ENCODE measurements at places on chromosomes 7 and 10.

- peak; percentile 19 for DNase-seq
Observed at GRCh38 chr7:65269150-65269856, 104.4 kb upstream of the ZNF92 start.

- peak; percentile 84 for DNase-seq
Observed at GRCh38 chr10:73874267-73875138, at the start of gene CAMK2G. CAMK2G (minus strand) TSS chr10:73874555; CDS start chr10:73874461, 94 bp downstream.

GRCh38 chr7:117552660-117553059, 72.8 kb downstream of the CFTR start:
- no peak for DNase-seq

DNA sequence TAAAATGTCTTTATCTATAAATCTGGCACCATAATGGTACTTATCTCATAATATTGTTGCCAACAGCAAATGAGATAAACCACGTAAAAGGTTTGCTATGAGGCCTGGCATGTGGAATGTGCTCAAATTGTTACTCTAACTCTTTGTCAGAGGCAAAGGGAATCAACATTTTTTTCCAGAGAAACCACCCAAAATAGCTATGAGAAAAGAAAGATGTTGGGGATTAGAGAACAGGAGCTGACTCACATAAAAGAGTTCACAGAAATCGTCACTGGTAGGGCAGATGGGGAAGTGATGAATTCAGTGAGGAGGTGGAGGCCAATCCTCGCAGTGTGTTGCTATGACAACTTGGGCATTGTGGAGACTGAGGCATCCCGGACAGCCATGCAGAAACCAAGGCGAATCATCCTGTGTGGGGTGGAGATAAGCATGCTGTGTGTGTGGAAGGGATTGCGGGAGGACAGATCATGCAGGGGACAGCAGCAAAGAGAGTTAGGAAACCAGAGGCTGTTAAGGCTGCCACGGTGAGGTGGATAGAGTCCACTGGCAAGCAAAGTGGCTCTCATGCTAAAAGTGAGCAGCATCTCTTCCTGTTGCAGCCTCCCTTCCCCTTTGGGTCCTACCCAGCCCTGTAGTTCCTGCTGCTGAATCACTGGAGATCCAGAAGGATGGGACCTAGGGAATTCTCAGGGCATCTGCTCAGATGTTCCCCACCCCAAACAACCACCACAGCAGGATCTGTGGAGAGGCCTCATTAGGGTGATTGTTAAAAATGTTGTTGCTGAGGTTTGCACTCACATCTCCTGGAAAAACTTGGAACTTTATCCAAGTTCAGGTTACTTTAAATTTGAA, 103.9 kb downstream of the CUBN start:
- peak; percentile 98 for DNase-seq

DNA sequence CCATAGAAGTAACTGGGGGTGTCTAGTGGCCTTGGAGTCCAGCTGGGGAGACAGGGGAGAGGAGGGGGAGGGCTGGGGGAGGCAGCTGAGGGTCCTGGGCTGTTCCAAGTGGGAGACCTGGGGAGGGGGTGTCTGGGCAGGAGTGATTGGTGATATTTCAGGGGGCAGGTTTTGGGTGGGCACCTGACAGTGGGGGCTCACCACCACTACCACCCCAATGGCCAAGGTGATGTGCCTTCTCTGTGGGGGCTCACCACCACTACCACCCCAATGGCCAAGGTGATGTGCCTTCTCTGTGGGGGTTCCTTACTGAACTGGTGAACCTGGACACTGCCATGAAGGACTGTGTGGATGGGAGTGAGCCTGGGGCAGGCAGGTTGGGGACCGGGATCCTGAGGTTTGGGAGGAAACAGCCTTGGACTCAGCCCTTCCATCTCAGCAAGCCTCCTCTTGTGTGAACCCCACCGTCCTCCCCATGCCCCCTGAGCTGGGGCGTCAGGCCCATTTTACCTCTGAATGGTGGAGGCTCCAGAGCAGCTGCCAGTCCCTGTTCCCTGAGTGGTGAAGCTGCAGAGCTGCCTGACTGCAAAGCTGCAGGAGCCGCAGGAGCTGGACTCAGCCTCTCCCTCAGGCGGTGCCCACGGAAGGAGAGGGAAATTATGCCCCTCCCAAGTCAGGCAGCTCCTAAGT, 50.6 kb upstream of the ZNF716 start:
- DNase-seq: no peak

- no peak for DNase-seq
Observed at GRCh38 chr10:72563327-72563932, 62.4 kb downstream of the MICU1 start.

GRCh38 chr10:133087045-133087678, 562 bp upstream of the ADGRA1 start:
- no peak for DNase-seq

DNA sequence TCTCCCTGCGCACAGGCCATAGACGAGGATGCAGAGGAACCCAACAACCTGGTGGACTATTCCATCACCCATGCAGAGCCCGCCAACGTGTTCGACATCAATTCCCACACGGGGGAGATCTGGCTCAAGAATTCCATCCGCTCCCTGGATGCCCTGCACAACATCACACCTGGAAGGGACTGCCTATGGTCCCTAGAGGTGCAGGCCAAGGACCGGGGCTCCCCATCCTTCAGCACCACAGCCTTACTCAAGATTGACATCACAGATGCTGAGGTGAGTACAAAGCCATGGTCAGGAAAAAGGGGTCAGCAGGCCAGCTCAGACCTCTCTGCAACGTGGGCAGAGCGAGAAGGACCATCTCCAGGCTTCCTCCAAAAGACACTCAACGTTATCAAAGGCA, 12.3 kb downstream of the LRIT2 start:
- DNase-seq: no peak

DNA sequence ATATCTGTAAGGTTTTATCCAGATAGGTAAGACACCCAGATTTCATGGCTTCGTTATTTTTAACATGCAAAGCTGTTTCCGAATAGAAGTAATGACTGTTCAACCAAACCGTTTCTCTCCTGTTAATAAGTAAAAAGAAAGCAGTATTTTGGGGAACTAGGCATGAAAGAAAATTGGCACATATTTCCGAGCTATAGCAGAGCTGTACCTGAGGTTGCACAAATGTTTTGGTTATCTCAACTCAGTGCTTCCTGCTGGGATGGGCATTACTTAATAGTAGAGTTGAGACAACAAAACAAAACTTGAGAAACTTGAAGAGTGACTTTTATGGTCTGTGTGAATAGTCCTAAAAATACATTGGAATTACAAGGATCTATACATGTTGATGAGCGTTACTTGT, 564.3 kb upstream of the SORCS1 start:
- no peak for DNase-seq

DNA sequence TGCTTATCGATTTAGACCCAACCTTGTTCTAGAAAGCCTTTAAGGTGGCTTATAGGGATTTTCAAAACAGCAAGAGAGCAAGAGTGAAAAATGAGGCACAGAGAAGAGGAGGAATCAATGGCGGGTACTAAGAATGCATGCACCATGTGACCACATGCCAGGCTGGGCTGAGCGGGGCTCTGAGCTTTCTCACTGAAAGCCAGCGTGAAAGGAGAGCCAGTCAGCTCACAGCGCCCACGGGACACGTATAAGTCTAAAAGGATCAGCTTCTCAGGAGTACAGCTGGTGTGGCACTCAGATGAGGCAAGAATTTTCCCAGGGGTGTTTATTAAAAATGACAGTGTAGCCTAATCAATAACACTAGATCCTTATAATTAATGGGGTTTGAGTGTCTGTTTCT, 114.3 kb downstream of the SLIT1 start:
- DNase-seq: no peak

GRCh38 chr10:124650263-124650662, 93.9 kb downstream of the FAM53B start:
- no peak for DNase-seq

GRCh38 chr10:27908231-27908630, 90.6 kb downstream of the ODAD2 start:
- DNase-seq: no peak

DNA sequence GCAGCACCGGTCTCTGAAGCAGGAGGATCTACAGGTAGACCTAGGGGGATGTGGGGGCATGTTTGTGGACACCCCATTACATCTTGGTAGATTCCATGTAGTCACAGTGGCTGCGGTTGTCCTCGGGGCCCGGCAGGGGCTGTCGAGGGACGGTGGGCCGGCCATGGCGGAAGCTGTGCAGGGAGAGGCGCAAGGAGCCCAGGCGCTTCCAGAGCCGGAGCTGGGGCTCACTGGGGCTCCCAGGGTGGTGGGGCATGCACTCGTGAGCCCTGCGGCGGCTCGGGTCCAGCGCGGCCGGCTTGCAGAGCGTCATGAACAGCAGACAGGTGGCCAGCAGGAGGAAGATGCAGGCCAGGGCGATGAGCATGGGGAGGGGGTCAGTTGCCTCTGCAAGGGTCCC, 3.7 kb downstream of the C10orf105 start:
- no peak for DNase-seq

- DNase-seq: no peak
Observed at GRCh38 chr10:103697787-103698186, 157.6 kb downstream of the SH3PXD2A start.

DNA sequence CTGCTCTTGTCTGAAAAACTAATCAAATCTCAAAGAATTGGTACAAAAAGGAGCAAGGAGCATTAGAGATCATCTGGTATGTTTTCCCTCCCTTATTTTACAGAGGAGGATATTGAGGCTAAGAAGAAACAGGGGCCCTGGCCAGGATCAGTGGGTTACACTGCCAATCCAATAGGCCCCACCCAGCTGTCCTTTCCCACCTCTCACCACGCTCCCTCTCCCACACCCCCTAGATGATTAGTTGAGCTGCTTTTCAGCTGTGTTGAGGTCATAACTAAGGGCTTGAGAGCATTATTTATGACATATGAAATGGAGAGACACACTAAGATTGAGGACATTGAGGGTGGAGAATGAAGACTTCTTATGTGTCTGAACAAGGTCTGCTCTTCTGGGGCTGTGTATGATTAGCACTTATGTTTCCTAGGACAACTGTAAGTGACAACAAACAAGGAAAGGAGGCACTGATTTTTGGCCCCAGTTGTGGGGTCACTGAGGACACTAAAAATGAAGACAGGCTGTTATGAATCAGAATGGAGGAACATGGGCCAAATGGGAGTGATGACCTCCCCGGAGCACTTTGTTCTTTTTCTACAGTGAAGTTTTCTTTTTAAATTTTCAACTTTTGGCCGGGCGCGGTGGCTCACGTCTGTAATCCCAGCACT, 26.5 kb downstream of the VWA2 start:
- peak; percentile 15 for DNase-seq
